ENCODE measurements at places on chromosomes 3 and 15.

DNA sequence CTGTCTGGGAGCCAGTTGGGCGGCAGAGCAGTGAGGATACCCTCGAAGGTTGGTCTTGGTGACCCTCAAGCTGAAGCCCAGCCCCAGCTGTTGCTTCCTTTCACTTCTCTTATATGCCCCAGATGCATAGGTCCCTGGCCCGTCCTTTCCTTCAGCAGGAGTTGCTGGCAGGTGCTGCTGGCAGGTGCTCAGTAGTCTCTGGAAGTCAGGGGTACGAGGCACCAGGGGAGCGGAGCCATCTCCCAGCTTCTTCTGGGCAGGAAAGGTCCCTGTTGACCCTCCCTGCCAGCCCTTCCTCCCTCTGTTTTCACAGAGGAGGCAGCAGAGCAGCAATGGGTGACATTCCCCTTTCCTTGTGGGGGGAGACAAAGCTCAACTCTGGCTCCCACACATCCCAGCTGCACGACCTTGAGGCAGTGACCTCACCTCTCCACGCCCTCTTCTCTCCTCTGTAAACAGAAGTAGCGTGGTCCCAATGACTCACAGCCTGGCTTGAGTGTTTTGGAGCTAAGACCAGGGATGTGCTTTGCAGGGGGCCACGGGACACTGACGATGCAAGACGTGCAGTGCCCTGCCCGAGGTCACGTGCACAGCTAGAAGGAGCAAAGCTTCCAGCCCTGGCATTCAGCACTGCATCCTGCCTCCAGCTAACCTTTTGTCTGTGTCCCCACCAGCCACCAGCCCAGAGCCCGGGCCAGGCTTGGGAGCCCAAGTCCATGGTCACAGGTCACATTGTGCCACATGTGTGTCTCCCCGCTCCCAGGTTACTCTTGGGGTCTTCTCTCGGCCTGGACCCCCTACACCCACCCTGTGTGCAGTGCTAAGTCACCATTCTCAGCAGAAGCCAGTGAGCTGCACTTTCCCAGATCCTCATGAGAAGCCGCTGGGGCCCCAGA is 49.7 kb downstream of the SLC6A6 start:
- DNase-seq, result no peak

- DNase-seq, result peak; percentile 81
Observed at GRCh38 chr15:44536302-44536961, 515 bp upstream of the EIF3J start.

DNA sequence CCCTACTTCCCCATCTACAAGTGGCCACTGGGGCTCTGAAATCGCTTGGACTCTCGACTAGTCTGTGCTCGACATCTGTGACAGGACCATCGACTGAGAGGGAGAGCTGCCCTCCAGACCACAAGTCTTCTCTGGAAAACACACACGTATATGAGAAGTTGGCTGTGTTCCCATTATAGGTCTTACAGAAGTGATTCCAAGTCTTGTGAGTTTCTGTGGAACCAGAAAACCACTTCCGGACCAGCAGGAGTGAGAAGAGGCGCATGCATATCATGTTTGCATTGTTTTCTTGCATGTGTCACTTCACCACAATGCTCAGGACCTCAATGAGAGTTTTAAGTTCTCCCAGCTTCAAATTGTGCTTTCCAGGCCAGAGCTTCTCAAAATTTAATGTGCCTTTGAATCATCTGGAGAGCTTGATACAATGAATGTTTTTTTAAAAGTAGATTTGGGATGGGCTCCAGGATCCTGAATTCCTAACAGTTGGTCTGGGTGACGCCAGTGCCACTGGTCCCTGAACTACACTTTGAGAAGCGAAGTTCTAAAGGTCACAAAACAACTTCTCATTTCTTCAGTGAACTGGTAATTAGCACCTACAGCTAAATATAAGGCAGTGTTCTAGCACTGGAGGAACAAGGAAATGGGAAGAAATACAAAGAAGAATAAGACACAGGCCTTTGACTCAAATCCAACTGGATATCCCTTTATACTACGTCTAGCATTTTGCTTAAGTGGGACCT is 15.7 kb downstream of the LIPC start:
- DNase-seq, result peak; percentile 95

- DNase-seq, result peak; percentile 94
Observed at GRCh38 chr3:10223676-10224639, 24.3 kb upstream of the TATDN2 start.

- DNase-seq, result peak; percentile 69
Observed at GRCh38 chr15:90594301-90594738, 64.6 kb downstream of the CRTC3 start.

DNA sequence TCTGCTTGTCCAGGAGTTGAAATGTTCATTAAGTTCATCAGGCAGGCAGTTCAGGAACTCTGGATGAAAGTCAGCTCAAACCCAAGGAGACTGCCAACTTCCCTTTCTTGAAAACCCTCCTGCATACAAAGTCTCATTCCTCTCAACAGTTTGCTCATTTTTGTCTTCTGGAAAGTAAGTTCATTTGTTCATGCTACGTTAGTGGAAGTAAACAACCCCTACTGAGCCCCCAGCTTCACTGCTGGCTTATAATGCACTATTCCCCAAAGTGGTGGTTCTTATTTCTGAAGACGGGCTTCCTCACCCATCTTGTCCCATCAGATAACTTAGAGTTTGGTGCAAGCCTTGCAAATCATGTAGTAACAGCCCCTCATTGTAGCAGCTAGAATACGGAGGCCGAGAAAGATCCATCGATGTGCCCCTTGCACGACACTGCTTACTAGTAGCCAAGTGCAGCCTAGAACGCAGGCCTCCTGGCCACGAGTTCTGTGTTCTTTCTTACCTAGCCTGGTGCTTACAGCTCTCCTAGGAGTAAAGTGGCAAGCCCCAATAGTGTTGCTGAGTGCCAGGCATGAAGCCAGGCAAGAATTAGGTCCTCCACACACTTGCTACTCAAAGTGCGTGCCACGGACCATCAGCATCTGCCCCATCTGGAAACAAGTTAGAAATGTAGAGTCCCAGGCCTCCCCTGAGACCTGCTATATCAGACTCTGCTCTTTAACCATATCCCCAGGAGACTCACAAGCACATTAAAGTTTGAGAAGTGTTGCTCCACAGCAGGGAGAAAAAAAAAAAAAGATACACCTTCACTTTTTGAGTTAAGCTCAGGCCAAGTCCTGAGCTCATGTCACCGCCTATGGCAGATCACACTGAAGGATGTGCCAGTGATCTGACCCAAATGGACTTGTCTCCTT is 82.5 kb downstream of the RFTN1 start:
- DNase-seq, result no peak

GRCh38 chr15:78978601-78979179 is 33.8 kb upstream of the CTSH start:
- DNase-seq, result no peak

DNA sequence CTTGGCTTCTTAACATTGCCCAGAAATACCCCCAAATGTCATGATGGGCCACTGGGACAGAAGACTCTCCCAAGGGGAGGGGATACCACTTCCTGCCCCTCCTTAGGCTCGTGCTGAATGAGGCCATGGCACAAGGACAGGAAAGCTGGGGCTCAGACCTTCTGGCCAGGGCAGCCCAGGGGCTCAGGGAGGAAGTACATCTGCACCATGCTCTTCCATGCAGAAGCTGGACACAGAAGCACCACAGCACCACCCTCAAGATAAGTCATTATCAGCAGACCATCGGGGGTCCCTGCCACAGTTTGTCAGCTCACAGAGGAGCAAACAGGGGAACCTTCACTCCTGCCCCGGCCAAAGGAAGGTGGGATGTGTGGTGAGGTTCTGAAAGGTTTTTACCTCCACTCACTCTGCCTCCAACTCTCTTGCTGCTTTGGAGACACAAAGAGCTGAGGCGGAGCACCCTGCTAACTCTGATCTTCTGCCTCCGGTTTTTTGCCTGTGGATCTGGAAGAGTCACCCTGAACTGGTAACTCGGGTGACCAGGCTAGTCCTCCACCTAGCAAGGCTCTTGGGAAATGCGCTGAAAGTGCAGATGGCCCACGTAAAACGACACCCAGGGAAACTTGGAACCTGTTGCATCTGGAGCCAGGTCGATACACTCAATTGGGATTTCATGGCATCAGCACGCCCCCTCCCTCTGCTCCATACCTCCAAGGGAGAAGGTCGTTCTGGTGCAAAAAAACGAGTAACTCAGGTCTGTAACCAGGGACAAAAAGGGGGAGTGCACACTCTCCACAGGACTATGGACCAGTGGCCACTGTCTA is 8.3 kb downstream of the BMF start:
- no peak for DNase-seq

DNA sequence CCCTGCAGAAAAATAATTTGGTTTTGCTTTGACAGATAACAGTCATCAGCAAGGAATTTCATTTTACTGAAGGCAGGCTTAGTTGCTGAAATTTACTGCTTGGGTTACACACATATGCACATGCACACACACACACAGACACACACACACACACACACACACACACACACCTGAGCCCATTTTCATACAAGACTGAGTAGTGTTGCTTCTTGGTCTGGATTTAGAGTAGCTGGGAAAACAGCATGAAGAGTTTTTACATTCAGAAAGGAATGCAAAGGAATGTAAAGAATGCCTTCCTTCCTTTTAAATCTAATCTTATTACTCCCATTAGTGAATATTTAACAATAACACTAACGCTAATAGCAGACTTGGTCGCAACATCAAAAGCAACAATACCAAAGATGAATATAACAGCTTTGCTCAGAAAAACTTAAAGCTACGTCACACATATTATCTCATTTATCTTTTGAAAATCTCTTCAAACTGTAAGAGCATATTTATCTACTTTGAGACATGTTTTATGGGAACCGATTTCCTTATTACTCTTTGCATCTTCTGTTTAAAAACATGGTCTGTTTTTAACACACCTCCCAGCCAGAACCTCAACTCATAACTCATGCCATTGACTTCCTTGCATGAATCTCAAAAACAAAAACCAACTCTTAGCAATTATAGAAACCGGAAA is 32.5 kb downstream of the RFTN1 start:
- DNase-seq, result no peak

- DNase-seq, result no peak
Observed at GRCh38 chr15:28026221-28026620, 72.9 kb downstream of the OCA2 start.

- no peak for DNase-seq
Observed at GRCh38 chr15:70092464-70093027, 5.2 kb downstream of the TLE3 start.

DNA sequence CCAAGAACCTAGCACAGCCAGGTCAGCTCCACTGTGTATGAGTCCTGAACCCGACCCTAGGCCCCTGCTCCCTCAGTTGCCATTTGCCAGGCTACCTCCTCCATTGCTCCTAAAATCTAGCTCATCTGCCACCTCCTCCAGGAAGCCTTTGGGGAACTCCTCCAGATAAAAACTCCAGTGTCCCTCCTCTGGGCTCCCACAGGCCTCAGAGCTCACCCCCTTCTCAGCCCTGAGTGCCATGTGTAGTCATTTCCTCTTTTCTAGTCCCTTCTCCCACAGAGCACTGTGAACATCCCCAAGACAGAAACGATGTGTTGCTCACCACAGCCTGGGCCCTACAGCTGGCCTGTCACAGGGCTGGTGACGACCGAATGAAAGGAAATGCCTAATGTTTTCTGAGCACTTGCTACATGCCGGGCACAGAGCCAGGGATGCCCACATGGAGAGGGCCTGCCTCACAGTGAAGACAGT is 61.0 kb downstream of the IQSEC1 start:
- peak; percentile 96 for DNase-seq

DNA sequence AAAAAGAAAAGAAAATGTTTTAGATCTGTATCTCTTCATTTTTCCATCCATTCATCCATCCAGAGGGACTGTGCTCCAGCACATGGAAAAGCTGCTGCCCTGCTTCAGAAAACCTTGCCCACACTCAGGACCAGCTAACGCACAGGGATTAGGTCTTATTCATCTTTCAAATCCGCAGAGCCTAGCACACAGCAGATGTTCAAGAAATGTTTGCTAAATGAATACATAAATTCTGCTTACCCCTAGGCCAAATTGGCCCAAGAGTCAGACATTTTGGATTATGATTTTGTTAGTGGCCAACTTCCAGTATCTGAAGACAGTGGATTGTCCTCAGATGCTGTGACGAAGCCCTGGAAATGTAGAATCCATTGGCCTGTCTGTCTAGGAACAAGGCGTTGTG is 71.4 kb downstream of the GHSR start:
- no peak for DNase-seq

DNA sequence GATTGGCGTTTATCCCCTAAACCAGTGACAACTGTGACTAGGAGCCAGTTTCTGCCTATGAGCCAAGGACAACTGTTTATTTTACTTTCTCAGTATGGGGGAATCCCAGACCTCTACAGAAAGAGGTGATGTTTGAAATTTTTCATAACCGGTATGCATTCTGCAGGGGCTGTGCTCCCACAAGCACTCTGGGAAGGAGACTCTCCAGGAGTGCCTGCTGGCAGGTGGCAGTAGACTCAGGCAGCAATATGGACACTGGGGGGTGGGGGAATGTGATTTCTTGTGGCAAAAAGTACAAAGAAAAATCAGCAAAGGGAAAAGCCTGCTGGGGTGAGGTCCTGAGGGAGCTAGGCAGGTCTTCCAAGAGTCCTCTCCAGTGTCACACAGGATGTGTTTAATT is 5.9 kb downstream of the TGM4 start:
- DNase-seq, result no peak

GRCh38 chr3:2516762-2517441 is 418.2 kb downstream of the CNTN4 start:
- no peak for DNase-seq

GRCh38 chr3:120163816-120164215 is 69.6 kb upstream of the GSK3B start:
- no peak for DNase-seq

DNA sequence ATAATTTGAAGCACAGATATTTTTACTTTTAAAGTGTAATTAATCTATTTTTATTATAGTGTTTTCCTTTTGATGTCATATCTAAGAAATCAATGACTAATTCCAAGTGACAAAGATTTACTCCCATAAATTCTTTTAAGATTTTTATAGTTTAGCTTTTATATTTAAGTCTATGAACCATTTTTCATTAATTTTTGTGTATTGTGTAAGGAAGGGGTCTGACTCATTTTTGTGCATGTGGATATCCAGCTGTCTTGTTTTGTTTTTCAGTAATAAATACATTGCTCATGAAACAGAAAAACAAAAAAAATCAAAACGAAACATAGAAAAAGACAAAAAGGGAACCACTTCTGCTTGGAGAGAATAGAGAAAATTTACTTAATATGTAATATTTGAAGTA is 145.1 kb downstream of the EPHA6 start:
- DNase-seq, result no peak

- DNase-seq, result no peak
Observed at GRCh38 chr3:13463618-13464400, 16.3 kb upstream of the HDAC11 start.

Measured in RPMI8226 (cell line).